ENCODE measurements at places on chromosomes 2 and 18.

DNA sequence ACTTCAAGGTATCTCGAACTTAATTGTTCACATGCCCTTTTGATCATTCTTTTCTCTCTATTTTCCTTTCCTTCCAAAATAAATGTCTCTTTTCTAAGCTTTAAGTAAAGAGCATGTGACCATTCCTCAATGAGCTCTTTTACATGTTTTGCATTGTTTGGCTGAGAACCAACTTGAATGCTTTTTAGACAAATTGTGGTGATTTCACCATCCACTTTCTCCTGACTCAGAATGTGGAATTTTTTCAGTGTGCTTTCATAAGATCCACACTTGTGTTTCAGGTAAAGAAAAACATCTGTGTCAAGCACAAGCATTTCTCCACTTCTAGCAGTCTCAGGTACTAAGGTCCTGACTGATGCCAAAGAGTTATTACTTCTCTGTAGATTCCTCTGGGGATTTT, 10.7 kb downstream of the RBM43 start:
- no peak for DNase-seq

DNA sequence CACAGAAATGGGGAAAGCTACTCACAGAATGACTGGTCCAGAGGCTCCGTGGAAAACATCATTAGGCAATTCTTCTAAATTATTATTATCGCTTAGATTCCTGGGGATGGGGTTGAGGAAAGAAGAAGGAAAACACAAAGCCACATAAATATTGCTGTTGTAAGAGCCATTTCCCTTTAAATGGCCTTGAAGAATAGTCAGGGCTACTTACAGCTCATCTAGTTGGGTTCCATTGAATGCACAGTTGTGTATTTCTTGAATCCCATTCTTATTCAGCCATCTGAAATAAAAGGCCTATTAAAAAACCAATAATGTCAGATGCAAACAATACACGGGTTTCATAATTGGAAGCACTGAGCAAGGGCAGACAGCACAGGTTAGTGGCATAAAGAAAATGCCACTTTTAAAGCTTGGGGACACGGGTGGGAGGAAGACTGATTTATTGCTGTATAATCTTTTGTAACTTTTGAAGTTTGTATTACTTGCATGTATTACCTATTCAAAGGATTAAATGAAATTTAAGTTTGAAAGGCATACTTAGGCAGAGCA, 171.4 kb downstream of the FSHR start:
- DNase-seq: no peak

DNA sequence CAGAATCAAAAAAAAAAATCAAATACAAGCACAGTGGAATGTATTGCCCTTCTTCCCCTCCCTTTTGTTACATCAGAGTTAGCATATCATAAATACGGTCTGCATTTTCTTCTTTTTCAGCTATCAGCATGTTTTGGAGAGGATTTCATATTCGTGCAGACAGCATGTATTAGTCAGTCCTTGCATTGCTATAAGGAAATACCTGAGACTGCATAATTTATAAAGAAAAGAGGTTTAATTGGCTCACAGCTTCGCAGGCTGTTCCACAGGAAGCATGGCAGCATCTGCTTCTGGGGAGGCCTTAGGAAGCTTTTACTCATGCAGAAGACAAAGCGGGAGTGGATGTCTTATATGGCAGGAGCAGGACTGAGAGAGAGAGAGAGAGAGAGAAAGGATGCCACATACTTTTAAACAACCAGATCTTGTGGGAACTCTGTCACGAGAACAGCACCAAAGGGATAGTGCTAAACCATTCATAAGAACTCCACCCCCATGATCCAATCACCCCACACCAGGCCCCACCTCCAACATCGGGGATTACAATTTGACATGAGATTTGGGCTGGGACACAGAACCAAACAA, 8.9 kb downstream of the IL1B start:
- no peak for DNase-seq

- no peak for DNase-seq
Measured at GRCh38 chr2:98020992-98021713, 25.4 kb upstream of the TMEM131 start.

GRCh38 chr2:42675815-42676214, 88.1 kb downstream of the OXER1 start:
- no peak for DNase-seq

- DNase-seq: no peak
Measured at GRCh38 chr2:27370816-27371620, 602 bp downstream of the SNX17 start.

DNA sequence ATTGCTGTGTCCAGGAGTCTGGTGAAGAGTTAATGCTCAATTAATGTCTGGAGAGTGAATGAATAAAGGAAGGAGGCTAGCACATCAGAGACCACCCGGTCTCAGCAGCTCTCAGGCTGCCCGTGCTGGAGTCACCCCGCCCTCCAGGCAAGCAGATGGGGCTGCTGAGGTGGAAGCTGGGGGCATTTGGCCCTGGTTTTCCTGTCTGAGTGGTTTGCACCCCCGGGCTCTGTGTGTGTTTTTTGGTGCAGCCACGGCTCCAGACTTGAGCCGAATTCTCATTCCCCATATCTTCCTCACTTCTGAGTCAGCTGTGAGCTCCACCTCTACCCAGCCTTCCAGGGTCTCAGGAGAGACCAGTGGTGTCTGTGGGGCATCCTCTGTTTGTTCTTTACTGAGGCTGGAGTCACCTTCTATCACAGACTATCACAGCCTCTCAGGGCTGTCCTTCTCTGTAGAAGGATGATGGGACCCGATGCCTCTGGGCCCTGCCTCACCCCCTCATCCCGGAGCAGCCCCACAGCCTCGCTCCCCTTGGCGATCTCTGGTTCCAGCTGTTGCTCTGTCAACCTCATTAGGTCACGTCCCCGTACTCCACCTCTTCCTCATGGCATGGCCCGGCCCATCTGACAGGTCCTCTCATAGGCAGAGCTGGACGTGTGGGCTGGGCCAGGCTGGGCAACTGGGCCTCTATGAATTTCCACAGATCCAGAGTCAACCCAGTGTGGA, 60.8 kb downstream of the HS1BP3 start:
- no peak for DNase-seq

- DNase-seq: no peak
Measured at GRCh38 chr2:38509314-38509946, 93.3 kb downstream of the HNRNPLL start.

GRCh38 chr2:138267902-138268254, 233.7 kb upstream of the SPOPL start:
- no peak for DNase-seq

- no peak for DNase-seq
Measured at GRCh38 chr2:46704593-46704992, 211.0 kb downstream of the MCFD2 start.

- DNase-seq: peak; percentile 40
Measured at GRCh38 chr2:225660262-225661131, 261.0 kb downstream of the NYAP2 start.

- DNase-seq: no peak
Measured at GRCh38 chr2:221975151-221975550, 323.6 kb downstream of the PAX3 start.

GRCh38 chr2:64626963-64627760, 26.6 kb downstream of the SERTAD2 start:
- no peak for DNase-seq

- DNase-seq: no peak
Measured at GRCh38 chr2:21382701-21383520, 259.1 kb downstream of the TDRD15 start.

DNA sequence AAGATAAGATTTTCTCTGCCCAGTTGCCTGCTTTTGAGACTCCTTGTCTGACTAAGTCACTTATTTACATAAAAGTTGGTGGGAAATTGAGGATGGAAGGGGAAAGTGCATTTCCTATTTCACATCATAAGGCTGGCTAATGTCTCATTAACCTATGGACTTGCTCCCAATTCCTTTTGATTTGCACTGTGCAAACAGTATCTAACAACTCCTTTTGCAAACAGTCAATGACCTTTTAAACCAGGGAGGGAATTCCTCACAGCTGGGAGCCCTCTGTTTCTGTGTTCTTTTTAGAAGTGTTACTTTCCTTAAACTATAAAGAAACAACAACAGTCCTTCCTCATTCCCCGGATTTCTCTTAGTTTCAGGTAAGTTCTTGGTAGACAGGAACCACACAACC, 272.8 kb downstream of the RND3 start:
- no peak for DNase-seq

DNA sequence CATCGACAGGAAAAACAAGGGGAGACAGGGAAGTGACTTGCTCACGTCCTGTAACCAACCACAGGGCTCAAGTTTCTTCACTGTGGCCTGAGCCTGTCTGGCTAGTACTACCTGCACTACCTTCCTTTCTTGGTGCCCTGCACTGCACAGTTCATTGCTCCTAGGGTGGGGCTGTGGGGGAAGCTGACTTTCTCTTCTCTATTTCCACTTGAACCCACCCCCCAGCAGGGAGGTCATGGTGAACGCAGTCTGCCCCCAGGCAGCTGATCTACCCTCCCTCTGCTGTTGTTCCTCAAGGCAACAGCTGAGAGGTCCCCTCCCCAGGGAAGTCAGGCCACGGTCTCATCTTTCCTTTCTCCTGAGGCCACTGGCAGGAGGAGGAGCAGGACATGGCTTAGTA, 532.1 kb downstream of the SOX11 start:
- no peak for DNase-seq

DNA sequence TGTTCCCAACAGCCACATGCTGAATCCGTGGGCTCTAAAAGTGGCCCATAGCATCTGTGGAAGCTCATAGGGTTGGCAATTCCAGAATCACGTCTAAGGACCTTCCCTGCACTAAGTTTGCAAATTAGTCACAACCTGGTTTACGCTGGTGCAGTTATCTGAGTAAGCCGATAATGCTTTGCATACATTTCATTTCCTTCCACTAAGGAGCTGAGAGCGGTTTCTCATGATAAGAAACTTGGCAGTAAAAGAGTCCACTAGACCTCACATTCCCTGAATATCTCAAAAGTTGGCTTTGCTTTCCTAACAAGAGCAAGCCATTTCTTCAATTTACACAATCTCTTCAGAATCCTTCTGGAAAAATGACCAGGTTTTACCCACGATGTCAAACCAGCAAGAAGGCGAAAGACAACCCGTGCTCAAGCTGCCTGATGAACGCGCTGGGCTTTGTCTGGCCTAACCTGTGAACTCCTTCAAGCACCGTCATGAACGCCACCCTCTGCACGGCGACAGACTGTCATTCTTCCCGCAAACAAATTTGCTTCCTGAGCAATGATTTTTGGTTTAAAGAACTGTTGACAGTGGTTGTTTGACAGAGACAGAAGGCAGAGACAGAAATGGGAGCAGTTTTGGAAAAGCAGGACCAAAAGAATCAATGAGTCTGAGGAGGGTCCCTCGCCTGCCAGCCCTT, 73.0 kb upstream of the COPS8 start:
- no peak for DNase-seq

- DNase-seq: no peak
Measured at GRCh38 chr2:36565712-36566111, 32.3 kb downstream of the FEZ2 start.
